Tibial nerve (tissue), 4 donors: ENCODE measurements at places on chromosomes 16 and 17.

GRCh38 chr17:68497885-68498319 lies 14.3 kb upstream of the PRKAR1A start:
- no peak overlapping the region for H3K4me3 ChIP-seq
- DNase-seq = no peak
- no peaks in the 10 kb centered on the region for H3K36me3 ChIP-seq
- H3K27ac ChIP-seq = peak overlapping the region; percentile 18

GRCh38 chr16:85534536-85535351 lies 78.4 kb upstream of the GSE1 start:
- H3K27ac ChIP-seq = no peak overlapping the region
- H3K27me3 ChIP-seq = no peaks in the 10 kb centered on the region
- DNase-seq = no peak
- no peaks in the 10 kb centered on the region for H3K36me3 ChIP-seq
- no peak overlapping the region for H3K4me3 ChIP-seq

DNA sequence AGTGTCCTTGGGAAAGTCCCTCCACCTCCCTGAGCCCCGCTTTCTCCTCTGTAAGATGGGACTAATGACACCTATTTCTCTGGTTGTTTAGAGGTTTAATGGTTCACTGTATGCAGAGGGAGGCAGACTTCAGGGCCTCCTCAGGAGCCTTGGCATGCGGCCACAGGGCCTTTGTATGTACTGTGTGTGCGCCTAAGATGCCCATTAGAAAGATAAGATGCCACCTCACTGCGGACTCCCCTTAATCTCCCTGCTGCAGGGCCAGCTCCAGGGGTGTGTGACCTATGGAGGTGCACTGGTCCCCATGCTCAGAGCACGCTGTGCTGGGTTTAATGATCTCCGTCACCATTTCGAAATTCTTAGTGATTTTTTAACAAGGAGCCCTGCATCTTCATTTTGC lies 59.3 kb downstream of the TMEM235 start:
- no peaks in the 10 kb centered on the region for H3K4me1 ChIP-seq
- no peaks in the 10 kb centered on the region for H3K36me3 ChIP-seq
- no peaks in the 10 kb centered on the region for H3K27me3 ChIP-seq
- H3K27ac ChIP-seq = no peak overlapping the region
- H3K4me3 ChIP-seq = no peak overlapping the region

- no peaks in the 10 kb centered on the region for H3K27me3 ChIP-seq
- no peak for DNase-seq
- no peak overlapping the region for H3K4me3 ChIP-seq
- H3K4me1 ChIP-seq = no peaks in the 10 kb centered on the region
Observed at GRCh38 chr16:61555718-61556441, 480.4 kb downstream of the CDH8 start.

DNA sequence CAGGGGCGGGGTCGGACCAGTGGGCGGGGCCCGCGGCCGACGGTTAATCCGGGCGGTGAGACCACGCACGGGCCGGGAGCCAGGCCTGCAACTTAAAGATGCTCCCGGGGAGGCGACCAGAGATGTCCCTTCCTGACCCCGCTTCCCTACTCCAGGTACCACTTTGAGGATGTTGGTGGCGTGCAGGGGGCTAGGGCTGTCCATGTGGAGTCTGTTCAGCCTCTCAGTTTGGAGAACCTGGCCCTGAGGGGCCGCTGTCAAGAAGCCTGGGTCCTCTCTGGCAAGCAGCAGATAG lies 580 bp downstream of the RANGRF start:
- H3K4me3 ChIP-seq = peak overlapping the region; percentile 83
- H3K4me1 ChIP-seq = peaks cover 24% of the 10 kb centered on the region
- no peaks in the 10 kb centered on the region for H3K27me3 ChIP-seq
- DNase-seq = no peak
- no peaks in the 10 kb centered on the region for H3K36me3 ChIP-seq
- peak overlapping the region; percentile 97 for H3K27ac ChIP-seq

GRCh38 chr16:70156207-70156978 lies 17.2 kb upstream of the CLEC18C start:
- H3K27ac ChIP-seq = peak overlapping the region; percentile 45
- no peaks in the 10 kb centered on the region for H3K27me3 ChIP-seq
- no peak for DNase-seq
- H3K4me3 ChIP-seq = no peak overlapping the region
- peaks cover 8% of the 10 kb centered on the region for H3K4me1 ChIP-seq

DNA sequence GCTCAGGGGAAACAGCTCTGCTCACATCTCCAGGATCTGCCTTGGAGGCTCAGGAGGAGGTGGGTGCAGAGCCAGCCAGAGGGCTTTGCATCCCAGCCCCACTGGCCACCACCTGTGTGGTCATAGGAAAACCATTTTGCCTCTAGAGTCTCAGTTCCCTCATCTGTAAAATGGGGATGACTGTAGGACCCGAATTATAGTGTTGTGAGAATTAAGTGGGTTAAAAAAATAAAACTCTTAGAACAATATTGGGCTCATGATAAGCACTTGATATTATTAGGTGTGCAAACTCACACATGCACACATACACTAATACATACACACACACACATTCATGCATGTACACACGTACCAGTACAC lies 19.4 kb upstream of the JPH3 start:
- peaks cover 23% of the 10 kb centered on the region for H3K27me3 ChIP-seq
- no peak overlapping the region for H3K4me3 ChIP-seq
- no peaks in the 10 kb centered on the region for H3K36me3 ChIP-seq
- DNase-seq = no peak
- H3K4me1 ChIP-seq = no peaks in the 10 kb centered on the region

DNA sequence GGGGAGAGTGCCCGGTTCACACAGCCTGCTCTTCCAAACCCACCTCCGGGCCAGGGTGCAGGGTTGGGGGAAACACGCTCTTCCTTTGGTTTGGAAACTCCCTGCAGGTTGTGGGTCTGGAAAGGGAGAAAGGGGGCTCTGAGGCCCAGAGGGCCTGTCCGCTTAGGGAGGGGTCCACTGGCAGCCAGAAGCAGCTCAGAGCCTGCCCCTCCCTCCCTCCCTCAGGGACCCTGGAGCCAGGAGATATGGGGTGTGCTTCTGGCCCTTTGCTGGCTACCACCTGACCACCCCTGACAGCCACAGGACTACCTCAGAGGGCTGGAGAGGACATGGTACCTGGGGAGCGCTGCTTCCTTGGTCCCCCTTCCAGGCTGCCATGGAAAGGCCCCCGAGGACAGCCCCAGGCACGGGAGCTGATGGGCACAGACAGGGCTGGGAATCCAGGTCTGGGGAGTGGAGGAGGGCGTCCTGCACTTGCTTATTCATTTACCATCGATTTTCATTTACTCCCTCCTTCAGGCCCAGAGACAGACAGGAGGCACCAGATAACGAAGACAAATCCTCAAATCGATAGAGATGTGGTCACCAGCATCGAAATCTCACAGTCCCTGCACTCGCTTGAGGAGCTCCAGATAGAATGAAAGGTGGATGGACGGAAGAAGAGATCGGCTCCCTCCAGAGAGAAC lies 48.4 kb upstream of the DOC2B start:
- no peak for DNase-seq
- no peaks in the 10 kb centered on the region for H3K36me3 ChIP-seq
- no peaks in the 10 kb centered on the region for H3K27me3 ChIP-seq
- no peaks in the 10 kb centered on the region for H3K4me1 ChIP-seq

DNA sequence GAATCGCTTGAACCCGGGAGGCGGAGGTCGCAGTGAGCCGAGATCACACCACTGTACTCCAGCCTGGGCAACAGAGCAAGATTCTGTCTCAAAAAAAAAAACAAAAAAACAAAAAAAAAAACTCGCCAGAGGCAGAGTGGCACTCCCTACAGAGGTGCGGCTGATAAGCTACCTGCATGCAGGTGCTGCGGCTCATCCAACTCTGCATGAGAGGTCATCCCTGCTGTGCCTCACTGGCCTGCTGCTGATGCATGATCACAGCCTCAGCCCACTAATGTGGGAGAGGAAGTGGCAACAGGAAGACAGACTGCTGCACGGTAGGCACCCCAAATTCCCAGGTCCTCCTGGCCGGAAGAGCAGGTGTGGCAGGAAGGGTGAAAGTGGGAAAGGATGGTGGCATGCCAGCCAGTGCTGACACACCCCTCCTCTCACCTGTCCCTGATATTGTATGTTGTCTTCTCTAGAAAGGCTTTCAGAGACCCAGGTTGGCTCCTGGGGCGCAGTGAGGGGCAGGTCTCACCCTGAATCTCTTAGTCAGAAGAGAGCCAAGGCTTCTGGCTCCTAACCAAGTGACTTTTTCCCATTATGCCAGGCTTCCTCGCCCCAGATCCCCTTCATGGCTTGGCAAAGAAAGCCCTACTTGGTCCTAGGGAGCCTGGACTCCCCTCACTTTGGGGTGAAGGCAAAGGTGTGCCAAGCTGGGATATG lies 11.8 kb downstream of the NXPH3 start:
- no peaks in the 10 kb centered on the region for H3K27me3 ChIP-seq
- H3K4me1 ChIP-seq = no peaks in the 10 kb centered on the region
- H3K27ac ChIP-seq = no peak overlapping the region
- no peak overlapping the region for H3K4me3 ChIP-seq
- no peaks in the 10 kb centered on the region for H3K36me3 ChIP-seq
- no peak for DNase-seq

GRCh38 chr17:57463103-57463885 lies 207.0 kb downstream of the MSI2 start:
- H3K36me3 ChIP-seq = no peaks in the 10 kb centered on the region
- H3K4me1 ChIP-seq = no peaks in the 10 kb centered on the region
- no peak for DNase-seq
- no peak overlapping the region for H3K4me3 ChIP-seq
- no peaks in the 10 kb centered on the region for H3K27me3 ChIP-seq
- no peak overlapping the region for H3K27ac ChIP-seq

DNA sequence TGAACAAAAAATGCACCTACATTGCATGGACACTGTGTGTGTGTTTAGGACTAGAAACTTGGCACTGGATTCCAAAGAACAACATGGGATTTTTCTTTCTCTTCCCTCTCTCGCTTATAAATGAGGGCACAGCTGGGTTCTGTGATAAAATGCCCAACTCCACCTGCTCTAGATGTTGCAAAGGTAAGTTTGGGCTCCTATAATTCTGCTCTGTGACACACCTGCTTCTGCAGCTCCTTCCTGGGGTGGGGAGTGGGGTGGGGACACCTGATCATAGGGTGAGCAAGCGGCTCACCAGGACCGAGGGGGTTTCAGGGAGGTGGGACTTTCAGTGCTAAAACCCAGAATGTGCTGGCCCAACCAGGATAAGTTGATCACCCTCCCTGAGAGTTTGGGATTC lies 104.3 kb downstream of the AXIN2 start:
- no peaks in the 10 kb centered on the region for H3K27me3 ChIP-seq
- DNase-seq = no peak
- H3K36me3 ChIP-seq = no peaks in the 10 kb centered on the region
- no peak overlapping the region for H3K4me3 ChIP-seq

DNA sequence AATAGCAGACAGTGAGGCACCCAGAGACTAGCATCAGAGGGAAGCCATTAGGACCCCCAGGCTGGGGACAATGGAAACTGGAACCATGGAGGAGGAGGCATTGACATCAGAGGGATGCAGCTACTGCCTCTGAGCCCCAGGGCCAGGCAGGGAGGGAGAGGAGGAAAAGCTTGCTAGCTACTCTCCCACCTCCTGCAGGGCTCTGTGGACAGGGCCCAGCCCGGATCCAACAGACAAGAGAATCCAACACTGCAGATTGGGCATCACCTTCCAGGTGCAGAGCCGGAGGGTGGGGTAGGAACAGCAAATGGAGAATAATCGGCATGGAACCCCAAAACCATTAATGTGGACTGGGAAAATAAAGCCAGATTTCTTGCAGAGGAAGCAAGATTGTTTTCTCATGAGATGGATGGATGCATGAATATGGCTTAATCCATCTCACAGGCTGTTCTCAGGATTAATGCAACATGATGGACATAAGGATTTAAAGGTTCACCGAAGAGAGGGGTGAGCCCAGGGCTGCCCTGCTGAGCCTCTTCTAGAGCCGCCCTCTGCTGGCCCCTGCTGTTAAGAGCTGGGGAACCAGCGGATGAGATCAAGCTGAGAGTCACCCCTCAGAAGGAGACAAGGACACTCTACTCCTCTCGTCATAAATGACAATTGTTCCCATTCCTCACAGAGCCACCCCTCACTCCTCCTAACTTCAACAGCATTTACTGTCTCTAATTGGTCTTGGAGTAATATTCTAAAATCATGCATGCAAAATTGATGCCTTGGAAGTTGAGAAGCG lies 48.8 kb downstream of the DNAH3 start:
- H3K4me1 ChIP-seq = no peaks in the 10 kb centered on the region
- DNase-seq = no peak
- no peaks in the 10 kb centered on the region for H3K27me3 ChIP-seq
- H3K4me3 ChIP-seq = no peak overlapping the region
- no peak overlapping the region for H3K27ac ChIP-seq

- peaks cover 77% of the 10 kb centered on the region for H3K4me1 ChIP-seq
- no peak for DNase-seq
- H3K27me3 ChIP-seq = no peaks in the 10 kb centered on the region
- H3K27ac ChIP-seq = peak overlapping the region; percentile 95
- H3K36me3 ChIP-seq = peaks cover 10% of the 10 kb centered on the region
Observed at GRCh38 chr17:40448639-40449261, 5.5 kb downstream of the IGFBP4 start.

DNA sequence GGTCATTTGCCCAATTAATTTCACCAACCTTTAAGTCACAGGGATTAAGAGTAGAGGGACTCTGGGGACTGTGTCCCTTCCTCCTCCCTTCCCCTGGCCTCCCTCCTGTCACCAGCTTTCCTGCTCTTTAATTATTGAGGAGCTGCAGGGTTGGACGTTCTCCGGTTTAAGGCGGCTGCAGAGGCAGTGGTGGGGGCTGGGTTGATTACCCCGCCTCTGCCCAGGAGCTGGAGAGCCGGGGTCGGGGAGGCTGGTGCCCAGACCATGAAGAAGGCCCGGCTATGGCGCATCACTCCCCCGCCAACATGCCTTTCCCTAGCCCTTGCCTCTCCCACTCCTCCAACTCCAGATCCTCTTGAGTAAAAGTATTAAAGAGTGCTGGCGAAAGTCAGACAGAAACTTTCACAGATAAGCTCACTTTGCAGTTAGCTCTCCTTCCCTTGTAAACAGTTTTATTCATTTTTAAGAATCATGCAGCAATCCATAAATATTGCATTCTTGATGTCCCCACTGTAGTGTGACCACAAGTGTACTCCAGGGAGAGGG lies 1.1 kb upstream of the FOXJ1 start:
- no peak overlapping the region for H3K4me3 ChIP-seq
- no peaks in the 10 kb centered on the region for H3K36me3 ChIP-seq
- H3K27me3 ChIP-seq = peaks cover 39% of the 10 kb centered on the region
- no peak overlapping the region for H3K27ac ChIP-seq

DNA sequence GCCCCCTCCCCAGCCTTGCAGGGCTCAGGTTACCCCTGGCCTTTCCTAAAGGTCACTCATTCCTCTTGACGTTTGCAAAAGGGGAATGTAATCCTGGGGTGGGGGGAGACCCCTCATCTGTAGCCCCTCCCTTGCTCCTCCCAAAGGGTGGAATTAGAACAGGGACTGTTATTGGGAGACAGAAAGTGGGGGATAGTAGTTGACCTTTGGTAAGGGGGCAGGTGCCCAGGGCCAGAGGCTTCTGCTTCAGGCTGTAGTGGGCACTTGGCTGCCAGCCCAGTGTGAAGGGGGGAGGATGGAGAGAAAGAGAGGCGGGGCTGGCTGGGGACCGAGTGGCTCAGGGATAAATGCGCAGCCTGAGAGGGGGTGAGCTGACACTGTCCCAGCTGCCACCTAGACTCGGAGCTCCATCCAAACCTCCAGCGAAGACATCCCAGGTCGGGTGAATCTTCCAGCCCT lies at the start of gene ENO3:
TSS of gene ENO3 (plus strand) at position 374 of the 459 bp plus-strand sequence. CDS start 711 bp downstream, outside the sequence.
- peak within 1 kb of the TSS; percentile 98 for H3K4me3 ChIP-seq
- peaks cover 22% of the 10 kb centered on the region for H3K4me1 ChIP-seq
- H3K27ac ChIP-seq = peak within 1 kb of the TSS; percentile 96
- no peaks in the 10 kb centered on the region for H3K27me3 ChIP-seq

- no peak overlapping the region for H3K4me3 ChIP-seq
- no peak overlapping the region for H3K27ac ChIP-seq
- H3K4me1 ChIP-seq = no peaks in the 10 kb centered on the region
- no peak for DNase-seq
- no peaks in the 10 kb centered on the region for H3K27me3 ChIP-seq
Observed at GRCh38 chr17:17447264-17447663, 29.5 kb upstream of the MED9 start.
